Activated CD4-positive, alpha-beta T cell treated with anti-CD3 and anti-CD28 coated beads, Interleukin-2, amount 10 ng/mL, durations not matched to agents 24 days and 14 days (primary cell): ENCODE measurements at places on chromosomes 1 and 21.
A peak's percentile ranks its signal among the peaks of the same experiment; 100 is the strongest.

DNA sequence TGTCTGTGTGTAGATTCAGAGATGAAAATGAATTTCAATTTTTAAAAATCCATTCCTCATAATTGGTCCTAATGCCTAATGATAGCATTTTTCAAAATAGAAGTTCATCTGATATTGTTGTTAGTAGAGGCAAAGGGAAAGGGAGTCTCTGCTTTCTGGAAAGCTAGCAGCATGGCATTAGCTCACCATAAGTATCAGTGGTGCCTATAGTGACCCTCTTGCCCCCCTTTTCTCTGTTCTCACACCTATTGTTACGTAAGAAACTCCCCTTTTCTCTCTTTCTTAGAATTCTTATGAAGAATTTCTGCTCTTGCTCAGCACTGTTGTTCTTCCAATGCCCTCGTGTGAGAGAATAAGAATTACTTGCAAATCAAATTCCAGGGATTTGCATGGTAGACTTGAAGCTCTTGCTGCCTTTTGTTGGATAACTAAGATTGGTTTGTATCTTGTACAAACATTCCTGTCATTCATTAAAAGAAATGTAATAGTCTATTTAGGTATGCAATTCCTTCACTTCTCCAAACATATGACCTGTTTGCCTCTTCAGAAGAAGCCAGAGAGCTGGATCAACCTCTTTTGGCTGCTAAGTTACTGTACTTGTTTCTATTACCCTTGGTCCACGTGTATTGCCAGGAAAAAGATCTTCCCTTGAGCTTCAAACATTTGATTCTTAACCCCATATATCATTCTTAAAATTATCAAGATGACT is 69.2 kb upstream of the MAGI3 start:
- DNase-seq: no peak

DNA sequence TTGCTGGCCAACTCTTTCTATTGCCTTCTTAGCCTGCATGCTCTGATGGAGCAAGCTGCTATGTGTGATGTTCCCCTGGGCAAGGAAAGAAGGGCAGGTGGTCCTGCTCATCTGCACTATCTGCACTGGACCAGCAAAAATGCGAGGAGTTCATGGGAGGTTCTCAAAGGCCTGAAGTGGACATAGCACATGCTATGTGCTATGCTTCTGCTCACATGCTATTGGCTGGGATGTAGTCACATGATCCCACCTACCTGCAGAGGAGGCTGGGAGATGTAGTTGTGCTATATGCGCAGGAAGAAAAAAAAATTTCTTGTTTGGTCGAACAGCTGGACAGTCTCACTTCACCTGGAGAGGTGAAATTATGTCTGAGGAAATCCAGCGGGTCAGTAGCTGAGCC is 587.7 kb downstream of the MATN1 start:
- no peak for DNase-seq

DNA sequence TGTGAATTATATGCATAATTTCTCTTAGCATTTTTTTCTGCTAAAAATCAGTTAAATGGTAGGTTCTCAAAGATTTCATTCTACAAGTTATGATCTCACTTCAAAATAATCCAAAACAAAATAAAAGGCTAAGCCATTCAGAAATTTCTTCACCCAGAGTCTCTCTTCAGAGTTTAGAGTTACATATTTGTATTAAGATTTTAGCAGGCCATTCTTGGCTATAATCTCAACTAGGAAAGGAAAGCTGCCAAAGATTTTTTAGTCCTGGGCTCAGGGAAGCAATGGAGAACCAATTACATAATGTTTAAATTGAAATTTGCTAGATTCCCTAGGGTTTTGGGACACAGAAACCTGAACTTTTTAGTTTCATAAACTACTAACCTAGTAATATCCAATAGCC is 245.0 kb downstream of the USH2A start:
- DNase-seq: no peak

DNA sequence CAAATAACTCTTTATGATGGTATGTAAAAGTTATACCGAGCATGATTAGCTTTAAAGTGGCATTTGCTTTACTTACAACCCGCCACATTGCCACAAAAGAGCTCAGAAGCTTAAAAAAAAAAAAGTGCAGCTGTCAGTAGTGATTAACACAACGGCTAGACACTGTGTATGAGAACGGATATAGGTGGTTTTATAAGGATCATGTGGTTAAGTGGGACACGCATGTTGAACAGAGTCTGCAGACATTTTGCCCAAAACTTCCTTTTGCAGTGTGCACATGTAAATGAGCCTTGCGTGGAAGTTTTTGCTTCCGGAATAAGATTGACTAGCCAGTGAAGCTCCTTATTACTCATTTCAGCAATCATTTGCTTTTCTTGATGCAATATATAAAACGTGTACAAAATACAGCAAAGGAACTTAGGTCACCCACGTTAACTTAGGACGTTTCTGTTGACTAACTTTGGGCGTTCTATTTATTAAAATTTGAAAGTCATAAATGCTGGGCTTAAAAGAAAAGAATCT is 58.7 kb upstream of the RGS1 start:
- DNase-seq: peak; percentile 89
